ENCODE measurements at places on chromosomes 4 and X. TPM values are rescaled to one million over a fixed set of nuclear protein-coding genes. Genes with fewer than 3 reads are reported as not detected.

The RAB9B gene
- polyA plus RNA-seq: 3.1 TPM

The BTK gene
- polyA plus RNA-seq: 2.9 TPM

The CENPI gene
- 9.7 TPM for polyA plus RNA-seq

The RHOXF1 gene
- 2.4 TPM for polyA plus RNA-seq

The CAMK2D gene
- 76.4 TPM for polyA plus RNA-seq

The MGAT4D gene
- polyA plus RNA-seq: not detected

The MUC7 gene
- polyA plus RNA-seq: not detected

The TMPRSS11B gene
- polyA plus RNA-seq: 0.09 TPM
